ENCODE measurements at places on chromosomes 1 and 21.

DNA sequence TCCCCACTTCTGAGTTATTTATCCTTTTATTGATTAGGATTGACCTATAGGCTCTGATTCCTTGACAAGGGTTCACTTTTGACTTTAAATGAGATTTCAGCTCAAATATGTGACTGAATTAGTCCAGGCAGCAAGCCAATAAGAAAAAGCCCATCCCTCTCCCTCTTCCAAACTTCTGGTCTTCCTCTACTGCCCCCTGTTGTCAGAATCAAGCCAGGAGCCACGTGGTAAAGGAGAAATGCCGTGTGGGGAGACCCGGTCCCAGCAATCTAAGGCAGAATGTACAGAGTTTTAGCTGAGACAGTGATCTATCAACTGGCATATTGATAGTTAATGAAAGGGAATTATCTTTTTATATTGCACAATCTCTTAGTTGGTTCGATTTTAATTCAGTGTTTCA is 5.2 kb downstream of the ADAMTS5 start:
- no peak for DNase-seq

- no peak for DNase-seq
Measured at GRCh38 chr1:236472850-236473788, 50.7 kb upstream of the LGALS8 start.

- no peak for DNase-seq
Measured at GRCh38 chr1:156346636-156347035, 8.3 kb downstream of the TSACC start.

- DNase-seq = no peak
Measured at GRCh38 chr1:7178741-7179140, 393.5 kb downstream of the CAMTA1 start.

GRCh38 chr1:113456967-113457366 is 66.7 kb downstream of the MAGI3 start:
- peak; percentile 60 for DNase-seq

- DNase-seq = no peak
Measured at GRCh38 chr1:169814265-169814664, 19.6 kb upstream of the METTL18 start.

DNA sequence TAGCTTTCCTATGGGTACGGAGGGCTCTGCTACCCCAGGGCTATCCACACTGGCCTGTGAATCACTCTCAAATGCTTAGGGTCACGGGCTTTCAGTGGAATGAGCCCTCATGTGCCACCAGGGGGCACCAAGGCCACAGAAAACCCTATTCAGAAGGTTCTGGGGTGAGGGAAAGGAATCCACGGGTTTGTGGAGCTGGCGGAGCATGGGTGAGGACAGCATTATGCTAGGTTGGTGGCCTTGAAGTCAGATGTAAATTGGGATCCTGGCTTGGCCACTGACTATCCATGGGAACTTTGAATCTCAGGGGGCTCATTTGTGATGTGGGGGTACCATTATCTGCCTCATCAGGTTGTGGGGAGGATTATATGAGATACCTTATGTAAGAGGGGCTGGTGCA is 5.1 kb upstream of the LAMTOR5 start:
- DNase-seq = no peak

GRCh38 chr1:180652792-180653191 is 21.0 kb downstream of the XPR1 start:
- DNase-seq = no peak

GRCh38 chr1:6260961-6261614 is at the start of gene GPR153:
Gene GPR153, minus strand, starts transcription at chr1:6261098. Its CDS starts 6,193 bp downstream, at chr1:6254905.
- no peak for DNase-seq

- no peak for DNase-seq
Measured at GRCh38 chr1:237249120-237249519, 207.1 kb downstream of the RYR2 start.

DNA sequence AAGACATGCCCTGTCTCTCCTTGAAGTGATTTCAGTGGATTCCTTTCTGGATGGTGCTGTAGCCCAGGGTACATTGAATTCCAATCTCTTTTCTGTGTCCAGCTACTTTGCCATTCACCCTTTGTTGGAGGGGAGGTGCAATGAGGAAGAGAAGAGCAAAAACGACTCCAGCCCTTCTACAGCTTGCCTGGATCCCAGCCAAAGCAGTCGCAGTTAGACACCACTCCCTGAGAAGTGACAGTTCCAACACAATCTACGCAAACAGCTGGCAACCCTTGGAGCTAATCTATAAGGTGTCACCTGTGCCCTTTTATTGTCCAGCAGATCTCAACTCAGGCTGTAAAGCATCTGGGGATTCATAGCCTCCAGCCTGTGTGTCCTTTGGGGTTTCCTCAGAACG is 4.6 kb downstream of the CD244 start:
- no peak for DNase-seq

DNA sequence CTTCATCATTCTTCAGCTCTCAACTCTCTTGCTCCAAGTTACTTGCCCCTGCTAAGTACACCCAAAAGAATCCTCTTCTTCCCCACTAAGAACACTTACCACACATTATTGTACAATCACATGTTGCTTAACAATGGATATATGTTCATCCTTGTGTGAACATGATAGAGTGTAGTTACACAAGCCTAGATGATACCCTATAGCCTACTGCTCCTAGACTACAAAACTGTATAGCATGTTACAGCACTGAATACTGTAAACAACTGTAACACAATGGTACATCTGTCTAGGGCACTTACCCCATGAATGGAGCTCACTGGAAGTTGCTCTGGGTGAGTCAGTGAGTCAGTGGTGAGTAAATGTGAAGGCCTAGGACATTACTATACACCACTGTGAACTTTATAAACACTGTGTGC is 77.4 kb downstream of the RERE start:
- DNase-seq = no peak

DNA sequence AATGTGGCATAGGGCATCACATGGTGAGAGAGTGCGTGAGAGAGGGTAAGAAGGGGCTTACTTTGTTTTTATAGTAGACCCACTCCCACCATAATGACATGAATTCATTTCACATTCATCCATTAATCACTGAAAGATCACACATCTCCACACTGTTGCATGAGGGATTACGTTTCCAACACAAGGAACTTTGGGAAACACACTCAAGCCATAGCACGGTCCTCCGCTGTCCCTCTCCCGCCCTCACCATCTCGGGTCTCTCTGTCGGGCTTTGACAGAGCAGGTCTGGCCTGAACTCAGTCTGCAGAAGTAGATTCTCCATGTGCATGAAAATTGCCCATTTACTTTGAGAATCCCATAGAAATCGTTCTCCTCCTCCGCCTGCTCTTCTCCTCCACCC is 312.2 kb downstream of the MATN1 start:
- DNase-seq = no peak

DNA sequence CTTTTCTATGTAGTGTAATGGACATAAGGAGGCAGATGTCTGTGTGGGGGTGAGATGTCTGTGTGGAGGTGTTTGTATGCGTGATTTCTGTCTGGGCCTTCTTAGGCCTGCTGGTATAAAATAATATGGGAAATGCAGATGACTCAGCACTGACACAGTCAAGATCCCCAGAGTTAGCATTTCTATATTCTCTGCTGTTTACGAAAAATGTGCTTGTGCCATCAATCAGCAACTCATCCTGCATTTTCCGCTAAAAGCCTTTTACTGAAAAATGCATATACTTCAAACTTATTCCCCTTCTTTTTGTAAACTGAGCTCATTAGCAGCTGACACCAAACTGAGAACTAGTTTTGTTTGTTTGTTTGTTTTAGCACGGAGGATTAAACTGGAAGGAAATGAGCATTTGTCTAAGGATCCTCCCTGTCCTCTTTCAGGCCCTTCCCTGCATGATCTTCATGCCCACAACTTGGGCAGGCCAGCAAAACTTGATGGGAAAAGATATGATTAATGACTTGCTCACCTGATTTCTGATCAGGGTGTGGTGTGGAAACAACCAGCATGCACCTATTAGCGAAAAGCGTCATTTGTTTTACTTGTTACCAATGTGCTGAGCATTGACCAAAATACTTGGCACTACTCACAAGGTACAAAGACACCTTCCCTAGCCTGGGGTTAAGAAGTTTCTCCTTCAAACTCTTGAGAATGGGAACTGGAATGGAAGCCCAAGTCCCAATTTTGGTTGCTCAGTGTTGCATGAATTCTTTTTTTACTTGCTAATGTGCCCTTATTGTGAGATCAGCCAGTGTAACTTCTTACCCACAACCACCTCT is 77.4 kb downstream of the NDUFS5 start:
- DNase-seq = no peak

All from smooth muscle cell of the brain vasculature (primary cell).